Chondrocyte (in vitro differentiated cells): ENCODE measurements at places on chromosomes 5 and 9. TPM values are rescaled to one million over a fixed set of nuclear protein-coding genes. Genes with fewer than 3 reads are reported as not detected.

DNA sequence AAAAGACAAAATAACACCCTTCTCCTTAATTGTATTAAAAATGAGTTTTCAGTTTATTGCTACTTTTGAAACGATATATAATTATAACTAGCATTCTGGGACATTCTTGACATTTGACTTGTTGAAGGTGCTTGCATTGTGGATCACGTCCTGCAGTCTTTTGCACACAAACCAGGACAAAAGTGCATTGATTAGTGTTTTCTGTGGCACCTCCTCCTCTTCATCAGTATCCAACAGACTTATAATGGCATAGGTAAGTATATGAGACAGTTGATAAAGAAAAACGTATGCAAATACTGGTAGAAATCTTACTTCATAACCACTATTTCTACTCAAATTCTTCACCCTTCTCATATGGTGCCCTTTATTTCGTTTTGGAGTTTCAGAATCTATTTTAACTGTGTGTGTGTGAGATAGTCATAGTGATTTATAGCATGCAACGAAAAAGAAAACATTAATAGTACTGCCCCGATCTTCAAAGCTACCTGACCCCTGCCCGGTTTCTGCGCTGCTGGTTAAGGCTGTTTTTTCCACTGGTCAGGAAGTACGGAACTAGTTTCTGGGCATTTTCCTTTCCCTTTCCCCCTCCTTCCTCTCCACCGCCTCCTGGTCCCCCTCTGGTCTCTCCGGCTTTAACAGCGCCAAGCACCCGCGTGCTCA lies 639 bp upstream of the RASA1 start:
- DNase-seq = no peak

- no peak for DNase-seq
Measured at GRCh38 chr5:114101153-114101552, 260.7 kb upstream of the KCNN2 start.

The PRPF4 gene
- 18.2 to 23.7 TPM (median 20.8 TPM) in 3 replicates for total RNA-seq

The CCNI2 gene
- total RNA-seq = 0.15 TPM in 1 of 3 replicates, not detected in the others

The ARHGEF28 gene
- total RNA-seq = 9.3 to 20.1 TPM (median 10.1 TPM) in 3 replicates

The PCDHB10 gene
- total RNA-seq = 3.8 to 5.3 TPM (median 4.3 TPM) in 3 replicates

The IL3 gene
- total RNA-seq = not detected in 3 replicates
